ENCODE measurements at places on chromosomes 1 and 21.

GRCh38 chr1:67347688-67348472 is 40.2 kb downstream of the IL12RB2 start:
- DNase-seq, result no peak

DNA sequence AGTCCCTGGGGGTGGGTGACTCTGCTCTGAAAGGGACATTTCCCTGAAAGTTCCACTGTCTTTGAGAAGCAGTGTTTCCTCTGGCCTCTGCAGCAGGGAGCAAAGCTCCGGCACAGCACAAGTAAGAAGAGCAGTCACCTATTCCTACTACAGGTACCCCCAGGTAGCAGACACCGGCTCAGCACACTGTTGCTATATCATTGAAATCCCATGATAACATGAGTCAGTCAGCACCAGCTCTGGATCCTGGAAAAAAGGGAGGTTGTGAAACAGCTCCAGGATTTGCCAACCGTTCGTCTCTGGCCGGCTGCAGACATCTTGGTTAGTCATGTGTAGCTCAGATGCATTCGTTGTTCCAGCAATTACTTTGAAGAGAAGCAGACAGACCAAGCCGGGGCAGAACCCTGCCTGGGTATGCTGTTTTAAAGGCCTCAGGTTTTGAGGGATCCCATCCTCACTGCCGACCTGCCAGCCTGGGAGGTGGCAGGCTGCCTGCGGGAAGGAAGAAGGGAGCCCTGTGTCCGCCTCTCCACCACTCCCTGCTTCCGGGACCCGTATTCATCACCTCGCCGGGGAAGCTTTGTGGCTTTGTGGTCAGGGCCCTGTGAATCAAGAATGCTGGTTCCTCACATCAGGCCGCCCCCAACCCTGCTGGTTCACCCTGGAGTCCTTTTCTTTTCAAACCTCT is 139.2 kb downstream of the CLIC6 start:
- no peak for DNase-seq

GRCh38 chr1:57984277-57984676 is 560.4 kb upstream of the DAB1 start:
- no peak for DNase-seq

- DNase-seq, result no peak
Measured at GRCh38 chr1:41882068-41882477, 36.6 kb downstream of the HIVEP3 start.

DNA sequence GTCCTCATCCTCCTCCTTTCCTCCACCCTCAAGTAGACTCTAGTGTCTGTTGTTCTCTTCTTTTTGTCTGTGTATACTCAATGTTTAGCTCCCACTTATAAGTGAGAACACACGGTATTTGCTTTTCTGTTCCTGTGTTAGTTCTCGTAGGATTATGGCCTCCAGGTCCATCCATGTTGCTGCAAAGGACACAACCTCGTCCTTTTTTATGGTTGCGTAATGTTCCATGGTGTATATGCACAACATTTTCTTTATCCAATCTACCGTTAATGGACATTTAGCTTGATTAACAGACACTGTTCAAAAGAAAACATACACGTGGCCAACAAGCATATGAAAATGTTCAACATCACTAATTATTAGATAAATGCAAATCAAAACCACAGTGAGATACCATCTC is 44.3 kb upstream of the TMPRSS2 start:
- DNase-seq, result no peak

GRCh38 chr21:28627691-28628090 is 365.0 kb downstream of the LTN1 start:
- DNase-seq, result no peak

DNA sequence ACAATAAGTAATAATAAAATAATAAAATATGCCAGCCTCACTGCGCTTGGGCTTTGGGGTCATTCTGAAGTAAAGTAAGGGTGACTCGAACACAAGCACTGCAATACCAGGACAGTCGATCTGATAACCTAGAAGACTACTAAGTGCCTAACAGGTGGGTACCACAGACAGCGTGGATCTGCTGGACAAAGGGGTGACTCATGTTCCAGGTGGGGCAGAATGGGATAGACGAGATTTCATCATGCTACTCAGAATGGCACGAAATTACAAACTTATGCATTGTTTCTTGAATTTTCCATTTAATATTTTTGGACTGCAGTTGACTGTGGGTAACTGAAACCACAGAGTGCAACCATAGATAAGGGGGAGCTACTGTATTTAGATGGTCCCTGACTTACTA is 221.1 kb upstream of the GREM2 start:
- no peak for DNase-seq

DNA sequence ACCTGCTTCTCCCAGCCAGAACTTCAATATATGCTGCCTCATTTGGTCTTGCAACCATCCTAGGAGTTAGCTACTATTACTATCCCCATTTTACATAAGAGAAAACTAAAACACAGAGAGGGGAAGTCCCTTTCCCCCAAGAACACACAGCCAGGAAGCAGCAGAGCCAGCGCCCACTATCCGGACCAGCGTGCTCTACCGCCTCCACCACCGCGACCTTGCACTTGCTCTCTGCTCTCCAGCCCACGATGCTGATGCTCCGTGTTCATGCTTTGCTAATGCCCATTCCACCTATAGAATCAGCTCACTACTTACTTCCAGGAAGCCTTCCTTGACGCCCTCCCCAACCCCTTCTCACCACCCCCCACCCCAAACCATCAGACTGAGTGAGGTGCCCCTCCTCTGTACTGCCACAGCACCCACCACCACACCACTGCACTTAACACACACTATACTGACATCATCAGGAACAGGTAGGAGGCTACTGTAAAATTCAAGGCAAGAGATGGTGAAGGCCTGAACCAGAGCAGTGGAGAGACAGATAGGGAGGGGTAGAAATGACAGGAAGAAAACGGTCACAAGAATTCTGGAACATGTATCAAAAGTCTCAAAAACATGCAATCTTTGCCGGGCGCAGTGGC is 9.4 kb downstream of the TMEM53 start:
- DNase-seq, result no peak

GRCh38 chr1:2496087-2496622 is 20.1 kb downstream of the PLCH2 start:
- DNase-seq, result no peak

DNA sequence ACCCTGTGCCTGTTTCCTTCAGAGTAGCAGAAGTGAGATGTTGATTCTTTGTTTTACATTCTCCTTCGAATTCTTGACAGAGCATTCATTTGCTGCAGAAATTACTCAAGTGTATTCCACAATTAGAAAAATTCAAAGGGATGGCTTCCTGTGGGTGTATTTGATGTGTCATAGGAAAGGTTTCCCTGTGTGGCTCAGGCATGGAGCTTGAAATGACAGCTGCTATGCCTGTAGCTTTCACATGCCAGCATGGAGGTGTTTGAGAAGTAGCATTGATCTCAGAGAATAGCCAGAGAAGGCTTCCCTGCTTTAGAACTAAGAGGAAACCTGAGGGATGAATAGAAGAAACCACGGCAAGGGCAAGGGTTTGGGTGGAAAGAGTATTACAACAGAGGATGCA is 317.2 kb upstream of the DEPDC1 start:
- no peak for DNase-seq

- DNase-seq, result no peak
Measured at GRCh38 chr1:208189183-208189582, 55.0 kb downstream of the PLXNA2 start.

- DNase-seq, result no peak
Measured at GRCh38 chr1:236457775-236458174, 63.7 kb downstream of the EDARADD start.

GRCh38 chr1:77759071-77760028 is at the start of gene USP33:
TSS of gene USP33 (minus strand) at chr1:77759852. CDS start at chr1:77741697, 18,155 bp downstream.
- DNase-seq, result peak; percentile 81

DNA sequence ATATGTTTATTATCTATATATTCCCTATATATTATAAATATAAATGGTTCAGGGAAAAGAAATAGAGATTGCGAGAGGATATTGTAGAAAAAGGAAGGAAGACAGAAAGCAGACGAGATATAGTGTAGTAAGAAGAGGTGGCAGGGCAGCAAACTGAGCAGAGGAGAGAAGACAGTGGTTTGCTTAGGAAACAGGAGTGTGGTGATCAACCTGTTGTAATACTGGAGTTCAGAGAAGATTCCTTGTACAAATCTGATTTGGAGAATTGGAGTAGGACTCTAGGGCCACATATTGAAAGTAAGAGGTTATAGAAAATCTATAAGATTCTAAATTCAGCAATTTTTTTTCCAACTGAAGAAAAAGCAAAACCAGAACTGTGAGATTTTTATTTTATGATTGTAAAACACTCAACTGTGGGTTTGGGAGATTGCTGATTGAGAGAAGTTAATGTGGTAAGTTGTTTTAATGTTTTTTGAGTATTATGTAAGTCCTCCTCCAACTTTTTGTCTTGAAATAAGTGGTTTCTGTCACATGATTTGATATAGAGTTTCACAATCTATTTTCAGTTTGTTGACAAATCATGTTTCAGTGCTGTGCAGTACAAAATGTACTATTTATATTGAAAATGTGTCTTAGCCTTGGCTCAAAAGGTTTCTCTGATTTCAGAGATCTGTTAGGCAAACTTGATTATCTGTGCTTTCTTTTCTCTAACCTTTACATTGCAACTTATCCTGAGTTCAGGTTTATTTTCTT is 9.6 kb upstream of the AMY2B start:
- no peak for DNase-seq

GRCh38 chr1:8136766-8137165 is 110.7 kb upstream of the ERRFI1 start:
- DNase-seq, result no peak

- no peak for DNase-seq
Measured at GRCh38 chr1:61157468-61157987, 75.2 kb downstream of the NFIA start.

DNA sequence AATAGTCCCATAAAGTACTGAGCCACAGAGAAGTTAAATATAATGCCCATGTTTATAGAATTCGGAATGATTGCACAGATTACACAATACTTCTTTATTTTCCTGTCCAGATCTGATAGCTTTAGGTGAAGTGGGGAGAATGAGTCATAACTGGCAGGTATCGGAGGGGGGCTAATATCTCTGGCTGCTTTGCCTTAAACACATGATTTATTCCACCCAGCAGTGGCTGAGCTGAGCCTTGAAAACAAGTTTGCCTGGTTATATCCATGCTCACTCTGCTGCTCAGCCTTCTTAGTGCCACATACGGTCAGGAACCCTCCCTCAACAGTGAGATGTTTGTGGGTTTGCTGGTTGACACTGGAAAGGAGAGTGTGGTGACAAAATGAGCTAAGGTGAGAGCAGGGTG is 119.7 kb upstream of the ZNF648 start:
- no peak for DNase-seq

DNA sequence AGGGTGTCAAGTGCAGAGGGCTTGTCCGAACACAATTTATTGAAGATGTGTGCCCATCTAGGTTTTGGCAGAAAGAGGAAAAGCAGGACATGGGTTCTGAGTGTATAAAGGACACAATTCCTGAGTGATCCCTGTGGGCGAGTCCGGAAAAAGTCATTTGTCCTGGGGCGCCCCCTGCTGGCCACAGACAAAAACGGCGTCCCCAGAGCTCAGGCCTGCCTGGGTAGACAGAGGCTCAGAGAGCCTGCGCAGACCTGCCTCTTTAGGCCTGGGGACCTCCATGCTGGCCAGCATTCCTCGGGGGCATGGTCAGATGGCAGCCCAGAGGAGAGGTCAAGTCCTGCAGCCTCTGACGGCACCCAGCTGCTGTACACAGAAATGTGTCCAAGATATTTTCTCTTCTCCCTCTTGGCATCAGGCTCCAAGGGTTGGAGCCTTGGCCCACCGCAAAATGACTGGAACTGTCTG is 65.5 kb upstream of the LRP8 start:
- peak; percentile 62 for DNase-seq

DNA sequence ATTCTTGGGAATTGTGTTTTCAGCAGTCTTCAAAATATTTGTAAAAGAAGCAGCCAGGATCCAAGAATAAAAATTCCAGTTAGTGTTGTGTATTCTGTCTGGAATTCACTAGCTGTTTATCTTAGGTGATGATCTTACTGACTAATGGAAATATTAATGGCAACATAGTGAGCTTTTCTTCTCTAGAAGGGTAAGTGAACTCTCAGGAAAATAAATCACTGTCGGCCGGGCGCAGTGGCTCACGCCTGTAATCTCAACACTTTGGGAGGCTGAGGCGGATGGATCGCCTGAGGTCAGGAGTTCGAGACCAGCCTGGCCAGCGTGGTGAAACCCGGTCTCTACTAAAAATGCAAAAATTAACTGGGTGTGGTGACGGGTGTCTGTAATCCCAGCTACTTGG is 87.4 kb upstream of the KIF1B start:
- DNase-seq, result no peak

- no peak for DNase-seq
Measured at GRCh38 chr1:240149484-240150094, 57.9 kb downstream of the FMN2 start.

GRCh38 chr21:38424305-38425019 is 73.8 kb downstream of the ERG start:
- no peak for DNase-seq

GRCh38 chr1:188154761-188155160 is 1326.0 kb downstream of the PLA2G4A start:
- DNase-seq, result no peak

DNA sequence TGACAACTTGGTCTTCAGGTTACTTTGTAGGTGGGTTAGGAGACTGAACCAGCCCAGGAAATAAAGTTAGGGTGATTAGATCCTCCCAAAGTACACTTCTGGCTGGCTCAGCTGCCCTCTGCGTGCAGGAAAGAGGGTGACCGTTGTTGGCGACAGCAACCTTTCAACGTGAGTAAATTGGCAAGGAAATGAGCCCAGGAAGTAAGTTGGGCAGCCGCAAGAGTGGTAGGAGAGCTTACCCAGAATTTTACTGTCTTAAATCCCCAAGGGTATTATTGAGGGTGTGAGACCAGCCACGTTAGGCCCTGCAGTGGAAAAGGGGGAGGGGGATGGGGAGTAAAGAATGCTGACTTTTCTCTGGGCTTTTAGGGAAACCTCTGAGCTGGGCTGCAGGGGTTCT is 1.6 kb downstream of the TENT5C start:
- DNase-seq, result no peak

- DNase-seq, result no peak
Measured at GRCh38 chr1:214219902-214220301, 61.1 kb upstream of the SMYD2 start.

GRCh38 chr1:46804926-46805325 is 6.1 kb downstream of the CYP4B1 start:
- DNase-seq, result no peak

DNA sequence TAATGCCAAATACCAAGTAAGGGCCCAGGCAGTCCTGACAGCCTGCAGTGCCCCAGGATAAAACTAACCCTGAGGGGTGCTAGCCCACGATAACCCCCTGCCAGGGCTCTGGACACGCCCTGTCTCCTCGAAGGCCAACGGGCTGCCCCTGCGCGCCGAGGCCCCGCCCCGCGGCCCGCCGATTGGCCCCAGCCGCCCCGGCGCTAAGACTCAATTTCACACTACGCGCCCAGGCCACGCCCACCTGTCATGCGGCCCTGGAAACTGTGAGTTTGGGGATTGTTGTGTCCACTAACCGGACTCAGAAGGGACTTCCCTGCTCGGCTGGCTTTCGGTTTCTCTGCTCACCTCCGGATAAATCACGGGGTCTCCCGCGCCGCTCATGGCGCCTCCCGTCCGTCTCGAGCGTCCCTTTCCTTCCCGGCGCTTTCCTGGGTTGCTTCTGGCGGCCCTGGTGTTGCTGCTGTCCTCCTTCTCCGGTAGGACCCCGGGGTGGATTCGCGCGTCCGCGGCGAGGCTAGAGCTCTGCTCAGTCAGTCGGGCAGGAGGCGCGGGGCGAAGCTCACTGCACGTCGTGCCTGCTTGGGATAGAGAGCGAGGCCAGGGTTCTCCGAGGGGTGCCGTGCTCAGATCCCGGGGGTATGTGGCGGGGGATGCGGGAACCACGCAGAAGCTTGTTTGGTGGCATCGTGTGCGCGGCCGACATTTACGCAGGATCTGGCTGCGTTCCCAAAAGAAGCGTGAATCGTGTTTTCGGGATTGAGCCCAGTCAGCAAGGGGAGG is at the start of gene CR1L:
Gene CR1L, plus strand, starts transcription at position 282 of the 783 bp plus-strand sequence. Its CDS starts 101 bp downstream, at position 383.
- DNase-seq, result peak; percentile 59

GRCh38 chr1:100718581-100718980 is 961 bp upstream of the VCAM1 start:
- no peak for DNase-seq
